ENCODE measurements at places on chromosomes 11 and 22.

GRCh38 chr11:83222499-83222898, 29.0 kb downstream of the ANKRD42 start:
- no peak for DNase-seq

- DNase-seq: no peak
Measured at GRCh38 chr11:44029507-44029845, 18.3 kb upstream of the ACCSL start.

DNA sequence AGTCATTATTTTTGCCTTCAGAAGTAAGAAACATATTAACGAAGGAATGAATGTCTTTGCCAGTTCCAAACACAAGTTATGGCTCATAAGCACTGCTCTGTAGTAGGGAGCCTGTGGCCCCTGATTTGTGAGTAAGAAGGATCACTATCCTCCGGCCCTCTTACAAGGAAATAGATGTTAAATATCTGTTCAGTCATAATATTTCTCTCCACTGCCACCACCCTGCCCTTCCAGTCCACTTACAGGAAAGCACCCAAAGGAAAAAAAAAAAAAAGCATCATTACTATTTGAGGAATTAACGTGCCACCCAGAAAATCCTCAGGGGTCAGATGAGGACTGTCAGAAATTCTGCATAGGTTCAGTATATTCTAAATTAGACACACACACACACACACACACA, 123.4 kb downstream of the ETS1 start:
- no peak for DNase-seq

DNA sequence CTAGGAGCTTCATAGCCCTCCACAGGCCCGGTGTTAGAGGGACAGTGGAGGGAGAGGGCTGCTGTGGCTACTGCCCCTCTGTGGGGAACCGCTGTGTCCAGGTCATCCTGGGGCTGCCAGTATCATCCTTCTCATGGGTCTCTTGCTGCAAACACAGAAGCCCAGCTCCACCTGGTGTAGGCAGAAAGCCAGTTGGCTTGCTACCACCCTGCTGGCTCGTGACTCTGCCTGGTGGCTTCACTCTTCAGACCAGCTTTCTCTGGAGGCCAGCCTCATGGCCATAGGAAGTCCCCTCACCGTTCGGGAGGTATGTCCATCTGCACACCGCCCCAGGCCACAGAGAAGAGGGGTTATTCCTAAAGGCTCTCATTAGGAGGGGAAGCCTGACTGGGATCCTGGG, 19.4 kb upstream of the SUSD2 start:
- DNase-seq: no peak

- no peak for DNase-seq
Measured at GRCh38 chr11:73185680-73186293, 32.3 kb upstream of the P2RY2 start.

- no peak for DNase-seq
Measured at GRCh38 chr22:17097062-17097461, 12.3 kb downstream of the IL17RA start.

DNA sequence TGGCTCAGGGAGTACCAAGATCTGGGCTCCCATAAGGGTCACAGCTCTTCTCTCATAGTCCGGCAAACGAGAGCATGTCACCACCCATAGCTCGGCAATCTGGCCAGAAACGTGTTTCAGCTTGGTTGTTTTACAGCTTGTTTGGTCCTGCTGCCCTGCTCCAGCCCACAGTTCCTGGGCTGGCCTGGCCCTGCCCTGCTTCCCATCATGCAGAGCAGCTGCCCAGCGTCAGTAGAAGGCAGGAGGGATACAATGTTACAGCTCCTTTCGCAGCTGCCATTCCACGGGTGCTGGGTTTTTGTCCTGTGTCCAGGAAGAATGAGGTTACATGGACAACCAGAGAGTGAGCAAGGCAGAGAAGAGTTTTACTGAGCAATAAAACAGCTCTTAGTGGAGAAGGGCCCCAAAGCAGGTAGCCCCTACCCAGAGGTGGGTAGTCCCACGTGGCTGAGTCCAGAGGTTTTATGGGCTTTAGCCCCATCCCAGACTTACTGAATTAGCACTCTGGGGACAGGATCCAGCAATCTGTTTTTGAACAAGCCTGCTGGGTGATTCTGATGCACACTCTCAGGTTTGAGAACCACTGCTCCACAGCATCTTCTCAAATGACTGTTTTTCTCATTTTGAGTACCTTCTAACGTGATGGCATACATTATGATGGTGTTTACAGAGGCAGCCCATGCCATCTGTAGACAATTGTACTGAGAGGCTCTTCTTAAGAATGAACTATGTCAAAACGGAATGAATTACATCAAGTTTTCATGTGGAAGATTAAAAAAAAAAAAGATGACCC, 5.8 kb upstream of the MS4A18 start:
- DNase-seq: no peak

DNA sequence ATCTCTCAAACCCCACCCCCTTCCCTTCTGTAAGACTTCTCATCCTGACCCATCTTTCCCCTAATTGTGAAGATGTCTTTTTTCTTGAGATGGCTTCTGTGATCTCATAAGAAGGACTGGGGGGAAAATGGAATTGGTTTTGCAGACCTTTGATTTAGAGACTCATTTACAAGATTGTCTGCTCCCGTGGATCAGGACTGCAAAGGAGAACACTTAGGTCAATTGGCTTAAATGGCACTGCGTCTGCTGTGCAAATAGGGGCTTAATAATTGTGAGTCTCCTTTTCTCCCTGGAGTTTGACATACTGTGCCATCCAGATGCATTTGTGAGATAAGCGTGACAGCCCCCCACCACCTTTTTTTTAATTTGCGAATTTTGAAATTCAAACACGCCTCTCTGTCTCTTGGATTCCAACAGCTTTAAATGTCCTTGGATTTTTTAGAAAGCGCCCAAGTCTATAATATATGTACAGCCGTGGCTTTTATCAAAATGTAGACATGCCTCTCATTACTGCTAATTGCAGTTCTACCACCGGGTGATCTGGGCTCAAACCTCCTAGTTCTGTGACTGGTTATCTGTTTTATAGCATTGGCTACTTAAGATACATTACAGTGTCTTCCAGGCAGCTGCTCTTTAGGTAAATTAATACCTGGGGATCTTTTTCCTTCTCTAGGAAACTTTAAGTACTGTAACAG, 150.0 kb downstream of the DBX1 start:
- no peak for DNase-seq

DNA sequence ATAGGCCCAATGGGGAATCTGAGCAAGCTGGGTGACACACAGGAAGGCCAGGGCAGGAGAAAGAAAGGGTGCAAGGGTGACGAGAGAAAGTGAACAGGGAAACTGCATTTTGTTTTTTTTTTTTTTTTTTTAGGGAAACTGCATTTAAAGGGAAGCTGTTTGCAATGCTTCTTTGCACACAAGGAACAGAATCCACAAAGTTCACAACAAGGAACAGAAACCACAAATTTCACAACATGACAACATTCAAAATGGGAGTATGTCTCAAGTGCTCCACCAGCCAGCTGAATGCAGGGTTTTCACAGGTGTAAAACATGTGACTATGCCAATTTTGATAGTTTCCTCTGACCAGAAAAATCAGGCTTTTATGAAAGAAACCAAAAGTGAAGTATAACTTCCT, 6.8 kb upstream of the PLAAT3 start:
- DNase-seq: no peak

- DNase-seq: no peak
Measured at GRCh38 chr11:7600205-7600775, 73.0 kb downstream of the CYB5R2 start.

GRCh38 chr11:46607516-46607915, 9.5 kb downstream of the HARBI1 start:
- DNase-seq: no peak

GRCh38 chr22:28031383-28031922, 112.4 kb upstream of the PITPNB start:
- no peak for DNase-seq

DNA sequence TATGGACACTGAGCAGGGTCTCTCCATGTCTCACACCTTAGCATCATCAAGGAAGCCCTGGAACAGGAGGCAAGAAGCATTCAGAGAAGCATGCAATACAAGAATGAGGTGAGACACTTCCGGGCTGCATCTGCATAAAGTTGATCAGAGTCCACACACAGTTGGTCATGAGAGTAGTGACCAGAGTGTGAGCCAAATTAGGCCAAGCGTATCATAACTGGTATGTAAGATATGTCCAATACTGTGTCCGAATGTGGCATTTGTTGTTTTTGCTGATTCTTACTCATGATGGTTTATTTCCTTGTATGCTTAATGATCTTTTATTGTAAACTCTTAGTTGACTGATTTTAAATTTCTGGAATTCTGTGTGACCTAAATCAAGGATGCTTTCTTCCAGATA, 315.7 kb downstream of the INSC start:
- no peak for DNase-seq

- no peak for DNase-seq
Measured at GRCh38 chr11:1267441-1268100, 41.9 kb downstream of the TOLLIP start.

- no peak for DNase-seq
Measured at GRCh38 chr11:18749681-18750319, 23.8 kb upstream of the IGSF22 start.

DNA sequence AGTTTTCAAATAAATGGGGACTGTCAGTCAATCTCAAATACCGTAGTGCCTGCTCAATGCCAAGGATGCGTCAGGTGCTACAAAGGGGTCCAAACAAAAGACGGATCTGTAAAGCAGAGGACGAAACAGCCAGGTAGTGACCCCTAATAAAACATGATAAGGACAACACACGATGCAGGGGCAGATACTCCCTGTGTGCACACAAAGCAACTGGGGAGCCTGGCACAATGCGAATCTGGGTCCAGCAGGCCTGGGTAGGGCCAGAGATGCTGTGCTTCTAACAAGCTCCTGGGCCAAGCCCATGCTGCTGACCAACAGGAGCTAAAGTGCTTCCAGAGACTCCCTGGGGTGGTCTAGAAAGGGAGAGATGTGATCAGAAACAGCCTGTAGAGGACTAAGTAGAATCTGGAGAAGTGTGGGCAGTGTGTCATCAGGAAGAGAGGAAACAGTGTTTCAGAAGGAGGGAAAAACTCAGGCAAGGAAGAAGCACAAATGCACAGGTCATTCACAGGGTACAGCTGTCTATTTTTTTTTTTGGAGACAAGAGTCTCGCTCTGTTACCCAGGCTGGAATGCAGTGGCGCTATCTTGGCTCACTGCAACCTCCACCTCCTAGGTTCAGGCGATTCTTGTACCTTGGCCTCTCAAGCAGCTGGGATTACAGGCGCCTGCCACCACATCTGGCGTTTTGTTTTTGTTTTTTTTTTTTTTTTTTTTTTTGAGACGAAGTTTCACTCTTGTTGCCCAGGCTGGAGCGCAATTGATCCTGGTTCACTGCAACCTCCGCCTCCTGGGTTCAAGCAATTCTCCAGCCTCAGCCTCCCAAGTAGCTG, 74.5 kb downstream of the MICAL3 start:
- DNase-seq: no peak

DNA sequence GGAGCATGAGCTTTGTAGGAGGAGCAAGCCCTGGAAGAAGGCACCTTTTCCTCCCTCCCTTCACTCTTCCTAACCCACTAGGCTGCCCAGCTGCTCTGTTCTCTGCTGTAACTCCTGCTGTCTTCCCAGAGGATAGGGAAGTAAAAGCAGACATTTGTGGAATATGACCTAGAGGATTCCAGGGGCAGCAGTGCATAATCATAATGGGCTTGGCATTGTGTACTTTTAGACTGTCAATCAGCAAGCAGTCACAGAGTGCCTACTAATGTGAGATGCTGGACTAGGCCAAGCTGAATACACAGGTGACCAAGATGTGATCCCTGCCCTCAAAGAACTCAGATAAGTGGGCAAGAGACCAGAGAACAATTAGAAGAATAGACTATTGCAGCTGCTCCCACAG, 133.0 kb downstream of the NAV2 start:
- no peak for DNase-seq

DNA sequence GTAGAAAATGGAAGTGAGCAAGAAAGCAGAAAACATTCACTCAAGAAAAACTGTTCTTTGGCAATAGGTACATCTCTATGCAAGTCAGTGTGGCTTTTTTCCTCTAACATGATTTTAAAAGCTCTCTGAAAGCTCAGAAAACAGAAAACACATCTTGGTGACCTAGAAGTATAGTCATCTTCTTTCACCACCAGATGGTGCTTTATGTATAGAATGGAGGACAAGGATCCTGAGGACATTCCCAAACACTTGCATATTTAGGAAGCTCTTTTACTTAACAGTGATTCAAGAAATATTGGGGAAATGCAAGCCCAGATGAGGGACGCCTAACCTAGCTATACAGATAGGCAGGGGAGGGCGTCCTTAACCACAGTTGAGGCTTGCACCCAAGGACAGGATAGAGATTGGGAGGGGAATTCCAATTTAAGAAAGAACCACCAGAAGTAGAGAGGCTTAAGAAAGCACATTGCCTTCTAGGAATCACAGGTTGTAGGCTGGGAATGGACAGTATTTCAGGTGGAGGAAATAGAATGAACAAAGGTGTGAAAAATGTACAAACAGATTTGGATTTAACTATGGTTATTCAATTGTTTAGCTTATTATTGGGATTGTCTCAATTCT, 13.8 kb upstream of the CCDC81 start:
- no peak for DNase-seq

- peak; percentile 37 for DNase-seq
Measured at GRCh38 chr11:8092587-8093424, 11.8 kb downstream of the TUB start.

DNA sequence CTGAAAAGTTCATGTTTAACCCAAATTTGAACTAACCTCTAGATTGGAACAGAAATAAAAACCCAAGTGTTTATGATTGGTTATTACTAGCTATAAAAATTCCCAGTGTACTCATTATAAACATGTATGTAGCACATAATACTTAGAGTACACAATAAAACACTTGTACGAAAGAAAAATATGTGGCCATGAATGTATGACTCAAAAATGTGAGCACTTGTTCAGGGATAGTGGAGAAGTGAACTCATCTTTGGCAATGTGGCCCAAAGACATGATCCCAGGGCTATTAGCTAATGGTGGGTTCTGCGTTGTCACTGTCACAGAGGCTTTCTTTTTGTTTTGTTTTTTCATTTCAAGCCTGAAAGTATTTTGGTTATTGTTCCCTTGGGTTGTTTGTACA, 72.0 kb downstream of the PPFIBP2 start:
- no peak for DNase-seq

- no peak for DNase-seq
Measured at GRCh38 chr11:113623114-113623513, 83.0 kb downstream of the TMPRSS5 start.

GRCh38 chr11:102449651-102450570, 2.7 kb downstream of the TMEM123 start:
- DNase-seq: no peak

- DNase-seq: no peak
Measured at GRCh38 chr11:13745165-13745564, 76.7 kb downstream of the FAR1 start.

- no peak for DNase-seq
Measured at GRCh38 chr11:60927061-60927592, 2.9 kb downstream of the TMEM132A start.

DNA sequence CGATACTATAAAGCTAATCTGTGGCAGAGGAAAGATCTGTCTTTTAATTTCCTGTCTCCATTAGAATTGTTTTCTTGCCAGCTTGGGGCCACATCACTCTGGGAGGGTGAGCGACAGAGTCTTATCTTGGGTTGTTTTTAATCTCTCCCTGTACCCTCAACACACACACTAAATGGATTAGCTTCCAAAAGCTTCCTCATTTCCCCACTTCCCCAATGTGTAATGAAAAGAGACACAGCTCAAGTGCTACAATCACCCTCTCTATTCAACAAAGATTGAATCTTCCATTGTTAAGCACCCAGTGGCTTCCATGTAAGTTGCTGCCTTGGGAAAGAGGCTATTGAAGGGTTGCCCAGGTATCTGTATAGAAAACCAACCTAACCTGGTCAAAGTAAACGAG, 6.1 kb upstream of the ASCL3 start:
- no peak for DNase-seq

GRCh38 chr11:133797554-133797953, 47.8 kb downstream of the SPATA19 start:
- no peak for DNase-seq

- no peak for DNase-seq
Measured at GRCh38 chr11:108775324-108775723, 110.5 kb downstream of the DDX10 start.
